ENCODE measurements at places on chromosomes 3 and 15.

DNA sequence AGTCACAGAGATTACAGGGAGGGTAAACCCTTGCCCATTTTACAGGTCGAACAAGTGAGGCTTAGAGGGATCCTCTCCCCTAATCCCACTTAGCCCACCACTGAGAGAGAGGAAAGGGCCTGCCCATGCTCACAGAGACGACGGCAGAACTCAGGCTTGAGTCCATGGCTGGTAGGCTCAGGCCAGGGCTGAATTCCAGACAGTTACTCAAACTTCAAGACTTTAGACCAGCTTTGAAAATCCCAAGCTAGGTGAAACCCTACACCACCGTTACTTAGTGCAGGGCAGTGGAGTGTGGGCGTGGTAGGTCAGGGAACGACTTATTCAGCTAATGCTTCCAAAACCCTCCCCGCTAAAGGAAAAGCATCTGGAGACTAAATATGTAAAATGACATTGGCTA, 16.4 kb downstream of the GRIP2 start:
- no peak for DNase-seq

DNA sequence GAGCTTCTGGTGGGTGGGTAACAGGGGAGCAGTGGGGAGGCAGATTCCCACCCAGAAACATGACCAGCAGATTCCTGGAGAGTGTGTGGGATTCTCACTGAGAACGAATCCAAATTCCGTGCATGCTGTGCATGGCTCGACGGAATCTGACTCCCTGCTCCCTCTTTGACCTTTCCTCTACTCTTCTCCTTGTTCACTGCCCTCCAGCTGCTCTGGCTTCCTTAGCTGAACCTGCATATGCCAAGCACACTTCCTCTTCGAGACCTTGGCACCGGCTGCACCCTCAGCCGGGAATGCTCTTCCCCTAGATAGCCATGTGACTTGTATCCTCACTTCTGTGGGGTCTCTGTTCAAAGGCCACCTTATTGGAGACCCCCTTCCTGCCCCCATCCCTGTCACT, 6.3 kb downstream of the INSYN1 start:
- DNase-seq, result no peak

DNA sequence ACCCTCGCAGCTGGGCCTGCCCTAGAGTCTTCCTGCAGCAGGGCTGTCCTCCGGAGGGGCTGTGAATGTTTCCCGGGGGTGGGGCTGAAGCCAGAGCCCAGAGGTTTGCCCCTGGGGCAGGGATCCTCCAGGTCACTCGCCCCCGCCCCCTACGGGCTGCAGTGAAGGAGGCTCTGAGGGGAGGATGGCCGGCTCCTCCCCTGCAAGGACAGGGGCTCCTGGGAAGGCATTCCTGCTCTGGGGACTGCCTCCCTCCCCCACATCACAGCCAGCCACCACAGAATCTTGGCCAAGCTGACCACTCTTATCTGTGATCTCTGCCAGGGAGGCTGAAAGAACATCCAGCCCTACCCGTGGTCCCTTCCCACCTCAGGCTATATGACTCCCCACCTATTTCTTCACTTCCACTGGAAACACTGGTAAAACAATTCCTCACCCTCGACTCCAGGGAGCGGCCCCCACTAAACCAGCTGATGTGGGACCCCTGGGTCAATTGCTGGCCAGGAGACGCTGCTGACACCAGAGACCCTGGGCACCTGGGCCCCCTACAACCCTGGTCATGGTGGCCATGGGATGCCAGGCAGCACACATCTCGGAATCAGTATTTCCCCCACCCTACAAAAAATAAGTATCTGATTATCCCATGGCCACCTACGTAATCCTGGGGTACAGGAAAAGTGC, 66.0 kb downstream of the HMCES start:
- DNase-seq, result no peak

- DNase-seq, result no peak
Observed at GRCh38 chr3:126369490-126369889, 12.3 kb upstream of the KLF15 start.

- DNase-seq, result no peak
Observed at GRCh38 chr3:133192967-133193366, 154.8 kb downstream of the TMEM108 start.

DNA sequence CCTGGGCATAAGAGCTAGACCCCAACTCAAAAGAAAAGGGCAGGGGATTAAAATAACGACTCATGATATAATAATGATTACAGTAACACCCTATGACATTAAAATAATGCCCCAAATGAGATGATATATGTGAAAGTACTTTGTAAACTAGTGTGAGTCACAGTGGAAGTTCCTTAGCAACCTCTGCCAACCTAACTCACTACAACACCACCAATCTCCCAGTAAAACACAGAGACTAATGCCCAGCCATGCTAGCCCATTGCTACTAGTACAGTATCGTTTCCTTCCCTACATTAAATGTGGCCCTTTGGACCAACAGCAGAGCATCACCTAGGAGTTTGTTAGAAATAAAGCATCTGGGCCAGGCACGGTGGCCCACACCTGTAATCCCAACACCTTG, 11.2 kb upstream of the ADAMTS7 start:
- DNase-seq, result no peak

DNA sequence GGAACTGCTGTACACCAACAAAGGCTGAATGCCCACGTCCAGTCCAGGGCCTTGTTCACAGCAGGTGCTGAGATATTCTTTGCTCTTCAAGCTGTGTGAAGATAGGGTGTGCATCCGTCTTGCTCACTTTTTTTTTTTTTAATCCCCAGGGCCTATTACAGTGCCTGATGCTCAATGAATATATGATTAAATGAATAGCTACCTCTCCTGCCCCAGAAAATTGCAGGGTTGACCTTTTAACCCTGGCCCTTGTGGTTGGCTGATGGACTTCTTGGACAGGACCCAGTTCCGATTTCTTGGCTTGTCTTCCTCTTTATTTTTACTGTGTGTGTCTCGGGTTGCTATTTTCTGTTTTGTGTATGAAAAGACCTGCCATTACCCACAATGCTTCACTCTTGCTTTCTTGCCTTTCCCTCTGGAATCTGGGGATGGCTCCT, 2.9 kb upstream of the FYTTD1 start:
- no peak for DNase-seq

- no peak for DNase-seq
Observed at GRCh38 chr3:49841126-49841696, 15.2 kb downstream of the TRAIP start.

DNA sequence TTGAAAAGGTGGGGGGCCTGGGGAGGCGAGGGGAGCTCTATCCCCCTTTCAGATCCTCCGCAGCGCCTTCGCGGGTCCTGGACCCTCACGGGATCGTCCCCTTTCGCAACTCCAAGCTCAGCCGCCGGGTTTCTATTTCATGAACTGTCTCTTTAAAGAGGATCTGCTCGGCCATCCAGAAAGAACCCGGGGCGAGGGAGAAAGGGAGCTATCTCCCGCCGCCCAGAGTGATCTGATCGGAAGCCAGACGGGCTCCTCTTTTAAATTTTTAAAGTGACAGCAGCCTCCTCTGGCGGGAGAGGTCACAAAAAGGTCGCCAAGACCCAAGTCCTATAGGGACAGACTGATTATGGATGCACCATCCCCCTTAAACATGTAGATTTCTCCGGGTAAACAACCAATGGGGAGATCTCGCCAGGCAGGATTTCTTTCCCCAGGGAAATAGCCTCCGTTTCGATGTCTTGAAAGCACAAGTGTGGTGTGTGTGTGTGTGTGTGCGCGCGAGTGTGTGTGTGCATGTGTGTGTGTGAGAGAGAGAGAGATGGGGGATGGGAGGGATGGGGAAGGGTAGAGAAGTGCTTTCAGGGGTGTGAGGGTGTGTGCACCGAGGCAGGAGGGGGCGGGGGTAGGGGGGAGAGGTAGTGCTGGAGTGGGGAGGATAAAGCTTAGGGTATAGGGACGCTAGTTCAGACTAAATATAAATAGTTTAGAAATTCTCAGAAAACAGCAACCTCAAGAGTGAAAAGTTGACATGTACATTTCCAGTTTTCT, 516.1 kb downstream of the MECOM start:
- no peak for DNase-seq

- no peak for DNase-seq
Observed at GRCh38 chr3:183946037-183946436, 61.4 kb upstream of the PARL start.

- DNase-seq, result no peak
Observed at GRCh38 chr3:114727373-114727772, 419.7 kb downstream of the ZBTB20 start.

DNA sequence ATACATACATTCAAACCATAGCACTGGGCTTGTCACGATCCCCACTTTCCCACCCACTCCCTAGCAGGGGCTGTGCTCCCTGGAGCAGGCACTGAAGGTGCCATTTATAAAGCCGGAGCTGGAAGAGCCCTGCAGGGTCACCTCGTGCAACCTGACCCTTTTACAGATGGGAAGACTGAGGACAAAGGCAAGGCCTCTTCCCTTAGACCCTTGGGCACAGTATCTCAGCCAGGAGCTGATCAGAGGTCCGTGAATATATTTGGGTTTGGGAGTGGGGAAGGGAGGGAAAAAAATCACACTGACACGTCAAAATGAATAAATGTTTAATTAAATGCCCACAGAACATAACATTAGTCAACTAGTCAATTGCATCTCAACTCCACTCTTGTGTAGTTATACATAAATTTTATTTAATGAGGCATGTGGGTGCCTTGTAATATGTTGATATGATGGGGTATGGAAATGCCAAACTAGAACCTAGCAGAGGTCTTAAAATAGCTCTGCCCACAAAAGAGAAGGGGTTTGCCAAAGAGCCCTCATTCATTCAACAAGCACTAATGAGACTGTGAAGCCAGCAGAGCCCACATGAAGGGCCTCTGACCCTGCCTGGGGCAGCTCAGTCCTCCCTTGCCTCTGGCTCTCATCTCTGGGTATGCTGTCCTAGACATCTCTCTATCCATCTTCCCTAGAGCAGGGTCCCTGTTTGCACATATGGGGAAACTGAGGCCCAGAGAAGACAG, 119.4 kb downstream of the NUP210 start:
- no peak for DNase-seq

DNA sequence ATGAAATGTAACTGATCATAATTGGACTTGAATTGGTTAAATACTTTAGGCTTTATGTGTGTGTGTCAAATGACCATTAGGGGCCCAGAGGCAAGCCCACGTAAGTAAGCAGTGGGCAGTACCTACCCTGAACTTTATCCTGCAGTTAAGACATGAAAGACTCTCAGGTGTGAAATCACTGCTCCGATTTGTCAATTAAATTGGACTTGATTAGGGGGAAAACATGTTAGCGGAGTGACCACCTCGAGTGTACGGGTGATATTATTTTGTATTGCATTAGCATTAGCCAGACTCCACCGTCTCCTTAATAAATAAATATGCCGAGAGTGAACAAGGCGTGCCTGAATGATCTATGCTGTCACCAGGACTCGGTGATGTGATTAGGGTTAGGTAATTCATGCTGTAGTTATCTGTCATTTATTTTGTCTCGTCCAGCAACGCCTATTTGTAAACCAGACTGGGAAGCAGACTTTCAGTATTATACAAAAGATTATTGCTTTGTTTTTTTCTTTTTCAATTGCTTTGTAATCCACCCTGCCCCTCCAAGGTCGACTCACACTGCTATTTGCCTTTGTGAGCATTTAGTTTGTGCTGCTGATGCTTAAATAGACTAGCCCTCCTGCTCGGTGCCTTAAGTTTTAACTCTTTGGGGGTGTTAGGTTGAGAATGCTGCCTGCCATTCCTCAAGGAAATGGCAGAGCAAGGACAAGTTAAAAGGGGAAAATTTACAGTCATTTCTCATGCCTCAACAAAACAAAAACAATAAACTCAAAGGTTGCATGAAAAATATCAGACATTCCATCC, 1.8 kb downstream of the RBMS3 start:
- DNase-seq, result no peak

GRCh38 chr3:71518089-71518488, 65.4 kb downstream of the FOXP1 start:
- DNase-seq, result no peak

DNA sequence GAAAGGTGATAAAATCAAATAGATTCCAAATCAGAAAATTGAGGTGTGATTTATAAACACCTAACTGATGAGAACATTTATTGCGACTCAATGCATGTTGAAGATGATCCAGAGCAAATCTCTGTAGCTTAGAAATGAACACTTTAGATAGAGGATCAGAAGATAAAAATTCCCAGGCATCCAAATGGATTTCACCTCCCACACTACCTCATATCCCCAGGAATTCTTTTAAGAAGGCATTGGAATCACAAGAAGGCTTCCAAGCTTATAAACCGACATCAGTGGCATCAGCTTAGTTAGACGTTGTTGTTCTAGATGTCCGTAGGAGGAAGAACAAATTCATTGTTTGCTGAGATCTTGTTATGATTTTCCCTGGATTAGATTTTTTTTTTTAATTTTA, 154.4 kb downstream of the EBLN2 start:
- no peak for DNase-seq

- DNase-seq, result no peak
Observed at GRCh38 chr3:59273976-59274375, 224.2 kb upstream of the CFAP20DC start.

DNA sequence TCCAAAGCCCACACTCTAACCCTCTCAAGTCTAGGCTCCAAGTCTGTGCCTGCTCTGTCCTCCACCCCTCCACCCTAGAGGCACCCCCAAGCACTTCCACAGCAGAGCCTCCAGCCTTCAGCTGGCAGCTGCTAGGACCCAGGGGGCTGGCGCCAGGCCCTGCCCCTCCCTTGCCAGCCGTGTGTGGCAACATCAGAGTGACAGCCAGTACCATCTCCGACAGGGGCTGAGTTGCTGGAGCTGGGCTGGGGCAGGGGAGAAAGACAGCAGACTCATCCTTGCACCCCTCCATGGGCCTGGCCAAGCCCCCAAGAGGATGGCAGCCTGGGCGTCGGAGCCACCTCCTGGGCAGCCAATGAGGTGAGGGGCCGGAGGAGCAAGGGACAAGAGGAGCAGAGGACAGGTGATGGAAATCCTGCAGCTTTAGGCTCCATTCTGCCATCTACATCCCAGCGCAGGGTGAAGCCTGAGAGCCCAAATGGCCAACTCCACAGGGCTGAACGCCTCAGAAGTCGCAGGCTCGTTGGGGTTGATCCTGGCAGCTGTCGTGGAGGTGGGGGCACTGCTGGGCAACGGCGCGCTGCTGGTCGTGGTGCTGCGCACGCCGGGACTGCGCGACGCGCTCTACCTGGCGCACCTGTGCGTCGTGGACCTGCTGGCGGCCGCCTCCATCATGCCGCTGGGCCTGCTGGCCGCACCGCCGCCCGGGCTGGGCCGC, at the start of gene GPR62:
GPR62 (plus strand) TSS at position 207 of the 718 bp plus-strand sequence; CDS start at position 479, 272 bp downstream.
- no peak for DNase-seq

DNA sequence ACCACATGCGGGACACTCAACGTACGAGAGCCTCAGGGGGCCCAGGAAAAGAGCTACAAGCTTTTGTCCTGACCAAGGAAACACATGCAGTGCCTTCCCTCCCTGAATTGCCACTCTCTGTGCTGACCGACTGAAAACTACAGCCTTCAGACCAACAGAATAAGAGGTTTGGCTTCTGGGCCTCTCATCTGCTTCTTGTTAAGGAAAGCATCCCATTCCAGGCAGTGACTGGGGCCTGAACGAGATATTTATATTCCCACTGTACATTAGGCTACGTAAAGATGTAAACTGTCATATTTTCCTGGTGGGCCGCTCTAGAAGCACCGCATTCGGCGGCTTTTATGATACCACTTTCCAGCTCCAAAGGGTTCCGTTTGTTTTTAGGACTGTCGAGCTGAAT, 208.9 kb upstream of the TPM1 start:
- no peak for DNase-seq

GRCh38 chr3:46893146-46893748, 15.7 kb downstream of the PTH1R start:
- no peak for DNase-seq
